ENCODE measurements at places on chromosomes 3 and 15. TPM values are rescaled to one million over a fixed set of nuclear protein-coding genes. Genes with fewer than 3 reads are reported as not detected.

BBS4 gene
- 16.2 TPM for total RNA-seq

CCR9 gene
- total RNA-seq = 0.28 TPM

DNA sequence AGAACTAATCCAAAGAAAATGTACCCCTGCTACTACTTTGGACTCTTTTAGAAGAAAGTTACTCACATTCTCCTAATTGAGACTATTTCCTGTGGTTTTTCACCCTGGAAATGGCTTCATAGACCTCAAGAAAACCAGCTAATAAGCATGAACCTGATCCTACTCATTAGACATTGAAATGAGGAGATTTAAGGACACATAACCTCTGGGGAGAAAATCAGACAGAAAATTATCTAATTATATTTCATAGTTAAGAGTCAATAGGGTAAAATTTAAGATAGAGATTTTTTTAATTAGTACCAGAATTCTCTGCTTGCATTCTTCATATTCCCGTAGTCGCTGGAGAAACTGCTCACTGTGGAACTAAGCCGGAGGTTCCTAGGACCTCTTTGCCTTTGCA, 114.6 kb upstream of the ACP3 start:
- no peaks in the 10 kb centered on the region for H3K27me3 ChIP-seq
- no peak overlapping the region for H3K4me3 ChIP-seq
- H3K27ac ChIP-seq = no peak overlapping the region
- DNase-seq = no peak
- H3K4me1 ChIP-seq = no peaks in the 10 kb centered on the region

IGSF11 gene
- total RNA-seq = not detected

DGKG gene
- 0.13 TPM for total RNA-seq

DNA sequence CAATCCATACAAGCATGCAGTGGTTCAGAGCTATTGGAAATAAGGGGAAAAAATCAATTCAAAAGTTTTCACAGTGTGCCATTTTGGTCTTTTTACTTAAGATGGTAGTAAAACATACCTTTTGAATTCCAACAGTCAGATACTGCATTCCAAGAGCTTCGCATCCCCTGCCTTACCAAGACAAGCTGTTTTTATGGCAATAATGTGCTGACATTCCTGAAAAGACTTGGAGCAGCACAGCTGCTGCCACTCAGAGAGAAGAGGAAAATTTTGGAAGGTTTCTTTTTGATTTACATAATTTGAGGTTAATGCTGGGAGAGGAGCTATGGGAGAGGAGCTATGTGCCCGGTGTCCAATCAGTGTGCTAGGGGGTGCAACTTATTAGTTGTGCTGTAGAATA, 148.3 kb downstream of the FEZF2 start:
- no peak overlapping the region for H3K27ac ChIP-seq
- no peak overlapping the region for H3K4me3 ChIP-seq
- DNase-seq = no peak
- no peaks in the 10 kb centered on the region for H3K4me1 ChIP-seq

- no peak for DNase-seq
- H3K27me3 ChIP-seq = peaks cover 56% of the 10 kb centered on the region
- H3K27ac ChIP-seq = no peak overlapping the region
- peaks cover 15% of the 10 kb centered on the region for H3K36me3 ChIP-seq
Observed at GRCh38 chr3:45151100-45151499, 4.9 kb upstream of the CDCP1 start.
